Natural killer cell (primary cell): ENCODE measurements at places on chromosomes 2 and 18. TPM values are rescaled to one million over a fixed set of nuclear protein-coding genes. Genes with fewer than 3 reads are reported as not detected.

The VWA3B gene
- total RNA-seq, result not detected

The CHAC2 gene
- 0.83 TPM for total RNA-seq

The EMILIN2 gene
- 8.4 TPM for total RNA-seq

The RGPD4 gene
- total RNA-seq, result not detected

The SLC14A1 gene
- total RNA-seq, result 51.6 TPM

The DAW1 gene
- total RNA-seq, result not detected

The CTDSP1 gene
- total RNA-seq, result 223 TPM

The SP3 gene
- total RNA-seq, result 179 TPM

The SLC9A2 gene
- total RNA-seq, result not detected

The TUBB8B gene
- total RNA-seq, result not detected

The MAP2 gene
- not detected for total RNA-seq

The CYP26B1 gene
- total RNA-seq, result not detected

The DUSP2 gene
- total RNA-seq, result 300 TPM

The CFAP65 gene
- not detected for total RNA-seq

The ANKRD30B gene
- not detected for total RNA-seq

The CCDC88A gene
- total RNA-seq, result 26.4 TPM

The ZC3H6 gene
- 15.3 TPM for total RNA-seq

The PIAS2 gene
- 50.0 TPM for total RNA-seq

The FEV gene
- total RNA-seq, result not detected

The PRKAG3 gene
- total RNA-seq, result not detected

The CGREF1 gene
- not detected for total RNA-seq

The TBR1 gene
- not detected for total RNA-seq

The ALK gene
- total RNA-seq, result not detected

The DYSF gene
- 12.4 TPM for total RNA-seq

The THSD7B gene
- not detected for total RNA-seq

The SIX3 gene
- total RNA-seq, result 0.15 TPM

The CPLX4 gene
- total RNA-seq, result not detected

The LINC00305 gene
- not detected for total RNA-seq

The FOXI3 gene
- total RNA-seq, result not detected

The CEP192 gene
- total RNA-seq, result 41.3 TPM

The MYO3B gene
- 0.75 TPM for total RNA-seq

The NYAP2 gene
- not detected for total RNA-seq

The TEX44 gene
- not detected for total RNA-seq

The RBFA gene
- total RNA-seq, result 12.4 TPM

The SGPP2 gene
- total RNA-seq, result 0.30 TPM

The KCNE4 gene
- total RNA-seq, result not detected

The GLI2 gene
- total RNA-seq, result not detected

The E2F6 gene
- total RNA-seq, result 8.3 TPM

The GREB1 gene
- 2.4 TPM for total RNA-seq

The SETBP1 gene
- 36.0 TPM for total RNA-seq

The PIEZO2 gene
- not detected for total RNA-seq

The SERPINB5 gene
- total RNA-seq, result not detected

The QPCT gene
- total RNA-seq, result 2.1 TPM

The FBXO48 gene
- total RNA-seq, result 1.3 TPM

The THADA gene
- total RNA-seq, result 34.1 TPM

The NFATC1 gene
- 35.8 TPM for total RNA-seq

The FIGN gene
- not detected for total RNA-seq

The AGXT gene
- not detected for total RNA-seq

The HSBP1L1 gene
- total RNA-seq, result 13.8 TPM

The GPR39 gene
- not detected for total RNA-seq

The OTOS gene
- not detected for total RNA-seq

The MZT2B gene
- 101 TPM for total RNA-seq

The LYG1 gene
- total RNA-seq, result 2.6 TPM
